ENCODE measurements at places on chromosomes 6 and 20.

DNA sequence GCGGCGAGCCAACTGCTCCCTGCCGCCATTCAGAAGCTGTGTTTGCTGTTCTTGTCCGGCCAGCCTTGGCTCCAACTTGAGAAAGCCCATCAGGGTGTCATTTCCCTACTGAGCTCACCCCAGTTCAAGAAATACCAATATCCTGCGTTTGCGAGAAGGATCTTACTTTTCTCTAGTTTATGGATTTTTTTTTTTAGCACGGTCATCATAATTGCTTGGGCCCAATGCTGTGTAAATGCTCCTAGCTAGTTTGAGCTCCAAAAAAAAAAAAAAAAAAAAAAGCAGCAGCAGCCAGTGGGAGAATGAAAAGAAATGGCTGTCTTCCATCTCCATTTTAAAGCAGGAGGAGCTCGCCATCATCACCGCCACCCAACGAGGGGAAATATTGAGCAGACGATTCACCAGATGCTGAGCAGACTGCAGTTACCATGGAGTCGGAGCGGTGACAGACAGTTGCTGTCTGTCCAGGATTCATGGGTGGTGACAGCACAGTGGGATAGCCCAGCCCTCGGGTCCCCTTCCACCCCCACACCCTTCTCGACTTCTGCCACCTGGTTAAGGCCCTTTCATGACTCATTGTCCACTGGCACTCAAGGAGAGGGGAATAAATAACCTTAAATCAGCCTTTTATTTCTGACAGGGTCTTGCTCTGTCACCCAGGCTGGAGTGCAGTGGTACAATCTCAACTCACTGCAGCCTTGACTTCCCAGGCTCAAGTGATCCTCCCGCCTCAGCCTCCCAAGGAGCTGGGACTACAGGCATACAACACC is 132.4 kb upstream of the SNX9 start:
- no peak for DNase-seq

DNA sequence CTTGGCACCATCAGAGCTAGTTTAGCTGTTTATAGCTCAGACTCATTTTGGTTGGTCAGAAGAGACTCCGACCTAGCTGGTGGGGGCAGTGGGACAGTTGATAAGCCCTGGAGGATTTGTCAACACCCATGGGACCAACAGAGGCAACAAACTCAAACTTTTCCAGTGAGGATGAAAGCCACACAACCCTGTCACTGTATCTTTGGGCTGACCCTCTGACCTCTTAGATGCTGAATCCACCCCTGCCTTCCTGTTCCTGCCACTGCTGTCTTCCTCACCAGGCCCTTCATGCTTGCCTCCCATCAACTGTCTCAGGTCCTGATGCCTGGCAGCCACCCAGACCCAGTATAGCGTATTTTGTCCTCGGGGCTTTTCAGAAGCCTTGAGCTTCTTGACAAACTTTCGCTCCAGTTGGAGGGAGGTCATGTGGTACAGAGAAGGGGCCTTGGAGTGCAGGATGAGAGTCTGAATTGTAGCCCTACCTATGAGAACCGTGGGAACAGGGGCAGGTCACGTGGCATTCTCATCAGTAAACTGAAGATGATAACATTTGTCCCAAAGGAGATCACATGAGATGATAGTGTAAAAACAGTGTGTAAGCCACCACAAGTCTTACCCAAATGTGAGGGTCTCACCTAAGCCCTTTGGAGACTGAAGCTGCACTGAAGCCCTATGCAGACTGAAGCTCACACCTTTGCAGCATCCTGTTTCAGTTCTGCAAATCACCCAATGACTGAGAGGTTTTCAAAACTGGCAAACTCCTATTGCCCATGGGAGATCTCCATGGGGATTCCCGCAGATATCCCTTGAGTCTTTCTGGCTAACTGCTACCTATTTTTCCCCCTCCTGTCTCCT is 72.0 kb upstream of the F13A1 start:
- DNase-seq, result no peak

DNA sequence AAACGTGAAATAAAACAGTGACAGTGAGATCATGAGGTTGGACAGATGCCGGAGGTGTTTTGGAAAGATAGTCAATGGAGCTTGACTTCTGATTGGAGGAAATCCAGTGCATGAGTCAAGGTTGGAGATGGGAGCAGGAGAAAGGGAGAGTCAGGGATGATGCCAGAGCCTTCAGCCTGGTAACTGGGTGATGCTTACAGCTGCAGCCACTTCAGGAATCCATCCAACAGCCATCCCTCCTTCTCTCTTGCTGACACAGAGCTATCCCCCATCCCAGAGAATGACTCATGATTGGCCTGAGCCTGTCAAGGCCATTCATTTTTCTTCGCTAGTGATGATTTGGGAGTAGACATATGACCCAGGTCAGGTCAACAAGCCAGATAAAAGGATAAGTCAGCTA is 112.8 kb downstream of the SAMD5 start:
- peak; percentile 72 for DNase-seq

GRCh38 chr20:62254021-62254724 is 15.9 kb downstream of the OSBPL2 start:
- no peak for DNase-seq

DNA sequence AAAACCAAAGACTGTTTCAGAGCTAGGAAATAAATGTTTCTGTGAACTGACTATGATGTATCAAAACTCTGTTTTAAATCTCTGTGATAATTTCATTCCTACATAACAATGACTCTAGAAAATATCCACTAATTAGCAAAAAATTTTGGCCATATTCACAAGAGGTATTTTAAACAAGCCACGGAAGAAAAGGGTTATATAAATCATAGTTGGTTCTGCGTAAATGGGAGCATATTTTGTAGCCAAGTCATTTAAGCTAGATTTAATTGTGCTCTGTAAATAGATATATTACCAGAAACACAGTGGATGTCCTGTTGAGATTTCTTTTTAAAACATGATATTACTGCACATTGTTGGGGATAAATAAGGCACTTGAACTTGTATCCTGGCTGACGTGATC is 416.5 kb upstream of the PLCB4 start:
- no peak for DNase-seq

GRCh38 chr20:59314997-59315396 is 14.6 kb downstream of the EDN3 start:
- DNase-seq, result no peak

GRCh38 chr20:63698739-63699465 is 2.5 kb downstream of the TNFRSF6B start:
- DNase-seq, result peak; percentile 94

DNA sequence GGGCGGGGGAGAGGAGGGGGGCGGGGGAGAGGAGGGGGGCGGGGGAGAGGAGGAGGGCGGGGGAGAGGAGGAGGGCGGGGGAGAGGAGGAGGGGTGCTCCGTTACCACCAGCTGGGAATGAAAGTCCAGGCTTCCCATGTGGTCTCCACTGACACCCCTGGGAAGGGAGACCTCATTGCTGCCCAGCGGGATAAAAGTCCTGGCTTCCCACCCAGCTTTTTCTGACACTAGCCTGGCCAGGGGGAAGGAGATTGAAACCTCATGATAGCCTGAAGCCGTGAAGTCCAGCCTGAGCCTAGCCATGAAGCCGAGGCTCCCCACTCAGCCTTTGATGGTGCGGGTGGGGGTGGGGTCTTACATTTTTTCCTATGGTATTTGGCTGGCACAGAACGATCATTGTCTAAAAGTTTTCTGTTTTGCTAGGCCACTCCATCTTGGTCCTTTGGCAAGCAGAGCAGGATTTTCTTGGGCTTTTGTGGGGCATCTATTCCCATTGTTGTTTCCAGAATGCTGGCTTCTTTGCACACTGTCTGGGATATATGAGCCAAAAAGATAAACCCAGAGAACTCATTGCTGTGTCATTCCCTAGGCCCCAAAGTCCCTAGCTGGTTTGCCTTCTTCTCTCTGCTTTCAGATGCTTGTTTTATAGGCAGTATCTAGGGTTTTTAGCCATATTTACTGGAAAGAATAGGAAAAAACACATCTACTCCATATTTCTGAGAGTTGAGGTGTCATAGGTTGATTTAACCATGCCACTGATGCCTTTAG is 67.9 kb upstream of the RNF24 start:
- no peak for DNase-seq

GRCh38 chr6:84645000-84645399 is 119.4 kb downstream of the TBX18 start:
- DNase-seq, result peak; percentile 66

- peak; percentile 89 for DNase-seq
Measured at GRCh38 chr6:87700397-87701343, 1.4 kb downstream of the AKIRIN2 start.

DNA sequence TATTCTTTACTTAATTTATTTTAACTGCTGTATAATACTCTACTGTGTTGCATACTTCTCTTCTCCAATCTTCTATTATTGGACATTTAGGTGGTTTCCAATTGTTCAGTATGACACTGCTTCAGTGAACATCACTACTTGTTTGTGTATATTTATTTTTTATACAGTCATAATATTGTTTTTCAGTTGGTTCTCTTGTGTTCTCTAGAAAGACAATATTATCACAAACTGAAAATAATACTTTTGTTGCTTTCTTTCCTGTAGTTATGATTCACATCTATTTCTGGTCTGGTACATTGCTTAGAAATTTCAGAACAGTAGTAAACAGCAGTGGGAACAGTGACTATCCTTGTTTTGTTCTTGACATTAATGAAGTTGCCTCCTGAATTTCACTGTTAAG is 62.8 kb upstream of the GTSF1L start:
- DNase-seq, result no peak

DNA sequence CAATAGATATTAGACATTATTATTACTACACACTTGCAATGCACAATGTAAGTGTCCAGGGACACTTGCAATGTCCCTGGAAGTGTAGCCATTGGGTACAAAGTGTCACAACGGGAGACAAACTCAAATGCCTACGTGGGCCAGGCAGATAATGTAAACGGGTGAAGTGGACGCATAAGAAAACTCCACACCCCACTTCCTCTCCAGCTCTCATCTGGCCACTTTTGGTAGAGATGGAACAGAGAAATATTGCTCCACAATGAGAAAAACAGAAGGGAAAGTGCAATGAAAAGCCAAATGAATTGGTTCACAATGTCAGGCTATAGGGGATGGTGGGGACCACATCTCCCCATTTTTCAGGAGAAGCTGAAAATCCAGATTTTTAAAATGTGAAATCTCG is 9.4 kb downstream of the SULF2 start:
- DNase-seq, result no peak

DNA sequence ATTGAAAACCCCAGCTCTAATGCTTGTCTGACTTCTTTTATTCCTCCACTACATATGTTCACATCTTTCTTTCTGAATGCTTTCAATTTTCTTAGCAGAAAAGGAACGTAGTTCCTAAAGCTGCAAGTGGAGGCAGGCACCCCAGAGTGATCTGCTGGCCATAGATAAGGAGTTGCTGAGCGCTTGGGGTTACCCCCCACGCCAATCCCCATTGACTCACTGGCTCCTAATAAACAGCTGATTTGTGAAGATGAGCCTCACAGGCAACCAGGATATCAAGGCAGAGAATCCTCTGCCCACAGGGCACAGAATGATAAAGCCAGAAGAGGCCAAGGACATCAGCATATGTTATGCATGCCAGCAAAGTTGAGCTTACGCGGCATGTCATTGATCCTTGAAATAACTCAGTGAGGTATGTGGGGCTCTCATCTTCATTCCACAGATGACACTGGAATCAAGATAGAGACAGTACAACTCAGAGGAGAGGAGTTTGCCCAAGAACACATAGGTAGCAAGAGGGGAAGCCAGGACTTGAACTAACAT is 129.1 kb upstream of the PTPRT start:
- DNase-seq, result no peak

GRCh38 chr6:11460837-11461661 is 76.5 kb upstream of the TMEM170B start:
- DNase-seq, result no peak

Data from kidney tubule cell (primary cell).